ENCODE measurements at places on chromosomes 11 and 22.
A peak's percentile ranks its signal among the peaks of the same experiment; 100 is the strongest.

DNA sequence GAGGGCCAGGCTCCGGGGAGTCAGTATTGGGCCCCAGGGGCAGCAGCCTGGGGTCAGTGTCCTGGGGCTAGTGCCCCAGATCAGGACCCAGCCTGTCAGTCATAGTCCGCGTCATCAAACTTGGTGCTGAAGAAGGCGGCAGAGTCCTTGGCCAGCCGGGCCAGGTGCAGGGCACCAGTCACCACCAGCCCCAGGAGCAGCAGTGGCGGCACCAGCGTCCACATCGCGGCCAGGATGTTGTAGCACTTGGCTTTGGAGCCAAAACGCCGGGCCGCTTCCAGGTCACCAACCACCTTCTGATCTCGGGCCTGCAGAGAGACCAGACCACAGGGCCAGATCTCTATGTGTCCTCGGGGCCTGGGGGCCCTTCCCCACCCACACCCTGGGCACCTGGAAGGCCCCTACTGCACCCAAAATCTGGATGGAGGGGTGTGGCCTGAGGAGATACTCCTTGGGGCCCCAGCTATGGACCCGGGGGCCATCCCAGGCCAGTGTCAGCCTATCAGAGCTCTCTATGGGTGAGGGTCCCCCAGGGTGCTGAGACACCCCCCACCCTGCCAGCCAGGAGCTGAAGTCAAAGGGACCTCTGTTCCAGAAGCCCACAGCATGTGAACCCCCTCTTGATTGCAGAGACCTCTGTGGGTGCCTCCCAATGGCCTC is 790 bp downstream of the IFITM5 start:
- peak; percentile 10 for DNase-seq

DNA sequence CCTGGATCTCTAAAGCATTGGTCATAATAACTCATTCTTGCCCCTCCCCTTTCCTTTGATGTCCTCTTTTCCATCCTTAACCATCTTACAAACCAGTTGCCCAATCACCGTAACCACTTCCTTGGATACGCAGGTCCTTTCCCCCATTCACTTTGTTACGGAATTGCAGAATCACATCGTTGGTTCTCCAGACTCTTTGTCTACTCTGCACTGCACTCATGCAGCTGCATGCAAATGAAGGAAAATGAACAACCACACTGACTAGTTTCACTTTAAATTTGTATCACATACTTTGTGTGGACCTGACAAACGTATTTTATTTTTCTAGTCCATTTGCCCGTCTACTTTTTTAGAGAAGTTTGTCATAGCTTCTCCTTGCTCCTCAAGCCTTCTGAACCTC is 69.9 kb downstream of the SLC5A12 start:
- DNase-seq = no peak

GRCh38 chr22:38317122-38317994 is at the start of gene CSNK1E:
Gene CSNK1E (minus strand): TSS chr22:38317433. CDS start chr22:38314157, 3,276 bp downstream.
- DNase-seq = peak; percentile 72

DNA sequence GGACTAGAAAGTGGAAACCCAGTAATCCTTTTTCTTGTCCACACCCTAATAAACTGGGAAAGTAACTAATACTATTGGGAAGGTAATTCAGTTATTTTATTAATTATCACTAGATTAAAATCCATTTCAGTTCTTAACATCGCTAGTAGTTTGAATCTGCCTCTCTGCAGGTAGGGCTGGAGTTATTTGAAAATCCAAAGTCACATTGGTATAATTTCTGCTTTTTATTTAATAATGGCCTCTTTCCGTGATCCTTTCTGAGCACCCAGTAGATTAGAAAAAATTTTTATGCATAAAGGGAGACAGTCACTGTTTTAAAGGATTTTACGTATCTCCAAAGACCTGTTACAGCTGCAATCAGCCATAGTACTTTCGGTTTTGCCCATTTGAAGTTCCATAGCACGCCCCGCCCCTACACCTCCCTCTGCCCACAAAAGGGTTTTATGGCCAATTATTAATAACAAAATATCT is 605 bp upstream of the COPB1 start:
- DNase-seq = no peak

DNA sequence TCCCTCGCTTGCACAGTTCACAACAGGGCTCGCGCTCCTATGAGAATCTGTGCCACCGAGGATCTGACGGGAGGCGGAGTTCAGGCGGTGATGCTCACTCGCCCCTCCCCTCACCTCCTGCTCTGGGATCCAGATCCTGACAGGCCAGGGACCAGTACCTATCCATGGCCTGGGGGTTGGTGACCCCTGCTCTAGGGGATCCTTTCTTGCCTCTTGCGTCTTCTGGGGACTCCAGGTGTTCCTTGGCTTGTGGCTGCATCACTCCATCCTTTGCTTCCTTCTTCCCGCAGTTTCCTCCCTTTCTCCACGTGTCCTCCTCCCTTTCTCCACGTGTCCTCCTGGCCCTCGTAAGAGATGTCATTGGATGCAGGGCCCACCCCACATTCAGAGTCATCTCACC is 30.6 kb upstream of the KRTAP5-7 start:
- peak; percentile 12 for DNase-seq

DNA sequence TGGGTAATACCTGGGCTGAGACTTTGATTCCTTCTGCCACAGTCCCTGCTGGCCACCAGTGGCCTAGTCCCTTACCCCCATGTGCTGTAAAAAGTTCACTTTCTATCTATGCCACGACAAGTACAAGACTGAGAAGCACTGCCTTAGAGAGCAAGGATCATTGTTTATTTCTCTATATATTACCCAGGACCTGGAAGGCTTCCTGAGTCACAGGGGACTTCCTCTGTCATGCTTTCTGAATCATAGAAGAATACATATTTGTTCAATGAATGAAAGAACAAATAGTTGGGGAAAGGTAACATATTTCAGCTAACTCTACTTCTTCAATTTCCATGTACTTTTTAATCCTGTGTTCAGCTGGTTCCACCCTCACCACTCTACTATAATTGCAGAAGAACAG is 5.5 kb upstream of the SYT9 start:
- DNase-seq = no peak

GRCh38 chr11:66665369-66665768 is 12.3 kb downstream of the RBM4B start:
- no peak for DNase-seq

DNA sequence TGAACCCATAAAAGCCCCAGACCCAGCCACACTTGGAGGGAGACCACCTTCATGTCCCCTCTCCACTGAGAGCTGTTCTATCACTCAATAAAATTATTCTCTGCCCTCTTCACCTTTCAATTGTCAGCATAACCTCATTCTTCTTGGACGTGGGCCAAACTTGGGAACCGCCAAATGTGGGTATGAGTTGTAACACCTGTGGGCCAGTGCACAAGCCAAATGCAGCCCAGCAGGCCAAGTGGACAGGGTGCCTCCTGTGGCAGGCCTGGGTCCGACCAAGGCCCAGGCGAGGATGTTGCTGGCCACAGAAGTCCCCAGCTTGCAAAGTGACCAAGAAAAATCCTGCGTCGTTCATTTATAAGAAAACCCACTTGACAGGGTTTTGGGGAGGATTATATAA is 621.2 kb downstream of the METTL15 start:
- DNase-seq = no peak

- DNase-seq = peak; percentile 83
Measured at GRCh38 chr22:39534591-39535356, 2.2 kb upstream of the RPS19BP1 start.

DNA sequence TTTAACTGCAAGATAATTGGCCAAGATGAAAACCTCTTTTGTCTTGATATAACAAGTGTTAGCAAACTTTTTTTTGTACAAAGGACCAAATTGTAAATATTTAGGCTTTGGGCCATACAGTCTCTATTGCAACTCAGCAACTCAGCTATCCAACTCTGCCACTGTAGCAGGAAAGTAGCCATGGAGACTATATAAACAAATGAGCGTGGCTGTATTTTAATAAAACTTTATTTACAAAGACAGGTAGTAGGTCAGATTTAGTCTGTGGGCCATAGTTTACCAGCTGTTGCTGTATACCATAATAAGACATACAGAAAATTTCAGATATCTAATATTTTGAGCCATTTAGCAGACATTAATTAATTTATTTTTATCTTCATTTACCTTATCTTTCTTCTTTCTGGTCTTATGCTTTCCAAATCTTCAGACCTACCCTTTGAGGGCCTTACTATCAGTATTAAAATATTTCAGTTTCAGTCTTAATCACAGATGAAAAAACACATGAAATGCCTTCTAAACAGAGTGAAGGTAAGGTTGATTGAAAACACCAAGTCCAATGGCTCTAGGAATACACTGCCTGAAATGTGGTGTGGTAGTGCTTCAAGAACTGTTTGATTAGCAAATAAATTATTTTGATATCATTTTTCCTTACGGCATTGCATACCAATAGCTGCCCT is 256.9 kb upstream of the CTSC start:
- DNase-seq = no peak

DNA sequence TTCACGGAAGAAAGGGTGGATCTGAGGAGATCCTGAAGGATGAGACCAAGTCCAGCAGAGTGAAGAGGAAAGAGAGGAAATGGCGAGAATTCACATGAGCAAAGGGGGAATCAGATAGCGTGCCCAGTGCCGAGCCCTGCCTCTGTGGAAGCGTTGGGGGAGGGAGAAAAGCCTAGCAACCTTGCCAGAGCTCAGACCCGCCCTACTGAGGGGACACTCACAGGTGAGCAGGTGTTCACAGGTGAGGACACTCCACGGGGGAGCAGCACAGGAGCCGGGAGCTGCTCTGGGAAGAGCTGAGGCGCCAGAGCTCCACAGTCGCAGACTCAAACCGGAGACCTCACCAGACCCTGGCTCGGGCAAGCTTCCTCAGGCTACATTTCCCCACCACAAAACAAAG is 56.2 kb downstream of the MICAL3 start:
- no peak for DNase-seq

GRCh38 chr11:64934682-64935358 is 873 bp downstream of the GPHA2 start:
- no peak for DNase-seq

DNA sequence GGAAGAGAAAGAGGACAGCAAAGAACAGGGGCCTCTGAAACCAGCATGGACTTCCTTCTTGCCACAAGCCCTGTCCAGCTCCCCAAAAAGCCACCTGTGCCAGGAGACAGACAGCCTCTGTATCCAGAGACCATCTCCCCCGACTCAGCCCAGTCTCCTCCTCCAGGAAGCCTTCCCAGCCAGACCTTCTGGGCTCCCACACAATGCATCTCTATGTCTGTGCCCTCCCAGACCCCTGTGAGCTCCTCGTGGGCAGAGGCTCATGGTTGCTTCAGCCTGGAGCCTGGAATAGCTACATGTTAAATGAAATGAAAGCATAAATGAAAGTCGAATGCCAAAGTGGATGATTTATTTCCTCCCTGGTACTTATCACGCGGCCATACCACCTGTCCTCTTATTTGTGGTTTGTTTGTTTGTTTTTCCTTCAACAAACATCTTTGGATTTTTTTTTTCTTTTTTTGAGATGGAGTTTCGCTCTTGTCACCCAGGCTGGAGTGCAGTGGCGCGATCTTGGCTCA is 7.3 kb upstream of the ARAP1 start:
- DNase-seq = no peak

- DNase-seq = no peak
Measured at GRCh38 chr22:46586531-46587011, 33.6 kb upstream of the GRAMD4 start.

GRCh38 chr11:112343368-112344039 is 82.8 kb upstream of the PLET1 start:
- no peak for DNase-seq

GRCh38 chr11:128400382-128401203 is 186.8 kb downstream of the ETS1 start:
- no peak for DNase-seq

DNA sequence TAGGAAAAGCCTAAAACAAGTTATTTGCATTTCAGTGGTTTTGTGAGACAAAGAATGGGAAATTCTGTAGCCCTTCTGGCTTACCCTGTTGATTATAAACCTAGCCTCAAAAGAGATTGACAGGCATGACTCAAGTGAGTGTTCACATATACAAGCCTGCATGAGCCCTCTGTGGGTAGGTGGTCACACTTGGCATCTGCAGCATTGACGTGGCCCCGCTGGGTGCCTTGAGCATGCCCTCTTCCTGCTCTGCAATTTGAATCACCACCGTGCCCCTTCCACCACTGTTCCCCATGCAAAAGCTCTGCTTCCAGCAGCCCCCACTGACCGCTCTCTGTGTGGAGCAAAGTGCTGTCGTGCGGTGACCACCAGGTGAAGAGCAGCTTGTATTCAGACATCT is 21.0 kb upstream of the ADSL start:
- no peak for DNase-seq

Measured in activated B cell treated with CpG ODN at 0.5 μM for 24 hours (primary cell).